ENCODE measurements at places on chromosomes 12 and 14. TPM values are rescaled to one million over a fixed set of nuclear protein-coding genes. Genes with fewer than 3 reads are reported as not detected.

GRCh38 chr12:78403681-78404080 lies 460.9 kb upstream of the SYT1 start:
- peak; percentile 72 for DNase-seq

DNA sequence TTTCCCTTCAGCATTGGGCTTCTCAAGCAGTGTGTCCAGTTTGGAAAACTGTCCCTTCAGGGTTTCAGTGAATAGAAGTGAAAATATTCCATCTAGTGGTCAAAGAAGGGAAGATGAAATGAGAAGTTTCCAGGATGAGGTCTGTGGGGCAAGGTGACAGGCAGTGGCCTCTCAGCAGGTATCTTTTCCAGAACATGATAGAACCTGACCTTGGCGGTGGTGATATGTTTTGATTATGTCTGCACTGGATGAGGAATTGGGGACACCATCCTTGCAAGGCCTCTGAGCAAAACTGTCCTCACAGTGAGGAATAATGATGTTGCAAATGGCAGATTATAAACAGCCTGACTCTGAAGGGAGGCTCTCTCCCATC lies 4.7 kb downstream of the GPX2 start:
- DNase-seq, result peak; percentile 16

DNA sequence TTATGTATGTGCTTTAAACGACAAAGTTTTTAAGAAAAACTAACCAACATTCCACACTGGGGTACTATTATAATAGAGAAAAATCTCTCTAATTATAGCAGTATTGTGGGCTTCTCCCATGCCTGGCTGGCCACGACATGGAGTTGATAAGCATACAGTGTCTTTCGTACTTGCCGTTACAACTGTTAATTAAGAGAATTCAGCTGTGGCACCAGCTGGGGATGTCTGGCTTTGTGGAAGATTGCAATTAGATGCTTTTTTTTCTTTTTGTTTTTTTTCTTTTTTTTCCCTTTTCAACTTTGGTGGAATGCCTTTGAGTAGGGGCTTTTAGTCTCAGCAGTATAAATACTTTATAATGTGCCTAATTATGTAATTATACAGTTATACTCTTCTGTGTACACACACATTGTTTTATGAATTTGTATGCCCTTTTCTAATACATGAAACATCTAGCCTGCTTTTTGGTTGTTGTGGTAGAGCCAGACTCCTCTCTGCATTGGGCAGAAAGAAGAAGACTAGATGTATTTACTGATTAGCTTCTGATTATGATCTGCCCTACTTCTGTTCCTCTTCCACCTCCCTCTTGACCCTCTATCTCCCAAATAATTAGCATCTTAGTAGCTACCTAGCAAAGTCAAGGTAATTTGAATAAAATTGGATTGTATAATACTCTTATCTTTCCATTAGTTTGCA lies 76.4 kb downstream of the SUSD6 start:
- no peak for DNase-seq

- DNase-seq, result peak; percentile 20
These were observed 69.3 kb downstream of the ETV6 start for GRCh38 chr12:11718768-11719253.

- no peak for DNase-seq
These were observed 232.9 kb upstream of the CRY1 start for GRCh38 chr12:107326237-107326636.

DNA sequence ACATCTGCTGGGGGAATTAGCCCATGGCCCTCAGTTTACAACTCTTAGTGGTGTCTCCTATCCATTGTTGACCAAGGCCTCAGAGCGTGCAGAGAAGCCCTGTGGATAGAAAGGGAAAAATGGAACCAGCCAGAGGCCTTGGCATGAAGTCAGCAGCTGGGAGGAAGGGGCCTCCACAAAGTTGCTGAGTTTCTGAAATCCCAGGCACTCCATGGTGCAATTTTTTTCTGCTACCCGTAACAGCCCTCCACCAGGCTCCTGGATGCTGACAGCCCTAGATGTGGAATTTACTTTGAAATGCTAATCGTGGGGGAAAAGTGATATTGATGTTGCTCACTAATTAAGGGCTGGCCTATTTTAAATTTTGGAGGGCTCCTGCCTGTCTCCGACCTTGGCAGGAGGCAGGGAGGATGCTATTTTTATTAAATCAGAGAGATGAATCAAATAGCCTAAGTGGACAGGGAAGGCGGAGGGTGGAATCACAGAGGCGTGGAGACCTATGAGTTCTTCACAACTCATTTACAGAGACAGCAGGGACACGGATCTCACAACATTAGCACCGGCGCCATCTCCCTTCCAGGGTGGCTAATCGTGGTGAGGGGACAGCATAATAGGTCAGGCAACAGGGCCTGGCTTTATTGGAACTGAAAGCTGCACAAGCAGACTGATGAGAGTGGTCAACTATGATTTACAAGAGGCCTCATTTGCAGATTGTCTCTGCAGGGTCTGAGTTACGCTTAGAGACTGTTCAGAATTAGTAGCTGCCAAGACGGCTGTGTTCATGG lies 99.8 kb upstream of the WSCD2 start:
- DNase-seq, result no peak

GRCh38 chr12:88247241-88247643 lies 105.1 kb downstream of the TMTC3 start:
- peak; percentile 79 for DNase-seq

DNA sequence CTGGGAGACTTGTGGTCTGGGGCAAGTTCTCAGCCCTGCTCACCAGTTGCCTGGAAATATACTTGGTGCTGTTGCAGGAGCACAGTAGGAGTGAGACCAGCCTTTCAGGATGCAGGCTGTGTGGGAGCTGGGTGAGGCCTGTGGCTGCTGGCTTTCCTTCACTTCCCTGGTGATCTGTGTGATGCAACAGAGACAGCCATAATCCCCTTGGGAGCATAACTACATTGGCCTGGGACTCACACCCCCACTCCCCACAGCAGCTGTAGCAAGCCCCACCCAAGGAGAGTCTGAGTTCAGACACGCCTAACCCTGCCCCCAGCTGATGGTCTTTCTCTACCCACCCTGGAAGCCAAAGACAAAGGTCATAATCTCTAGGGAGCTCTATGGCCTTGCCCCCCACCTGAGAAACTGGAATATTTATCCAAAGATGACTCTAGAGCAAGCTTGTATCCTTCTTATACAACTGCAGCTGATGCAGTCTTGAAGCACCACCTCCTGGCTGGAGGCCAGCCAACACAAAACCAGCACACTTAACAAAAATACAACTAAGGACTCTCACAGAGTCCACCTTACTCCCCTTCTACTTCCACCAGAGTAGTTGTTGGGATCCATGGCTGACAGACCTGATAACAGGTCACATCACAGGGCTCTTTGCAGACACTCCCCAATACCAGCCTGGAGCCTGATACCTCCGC lies 190.4 kb upstream of the CPNE8 start:
- DNase-seq, result peak; percentile 11

DNA sequence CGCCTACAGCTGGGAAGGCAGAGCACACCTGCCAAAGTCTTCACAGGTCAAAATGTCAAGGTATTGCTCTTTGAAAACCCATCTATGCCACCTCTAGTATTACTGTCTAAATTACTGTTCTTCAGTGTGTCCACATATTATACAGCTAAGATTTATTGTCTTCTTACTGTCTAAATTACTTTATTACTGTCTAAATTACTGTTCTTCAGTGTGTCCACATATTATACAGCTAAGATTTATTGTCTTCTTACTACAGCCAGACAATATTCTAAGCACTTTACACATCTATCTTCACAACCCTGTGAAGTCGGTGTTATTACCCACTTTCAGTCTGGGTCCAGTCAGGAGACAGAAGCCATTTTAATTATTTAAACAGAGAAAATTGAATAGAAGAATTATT lies 173.9 kb downstream of the MYRFL start:
- DNase-seq, result no peak

DNA sequence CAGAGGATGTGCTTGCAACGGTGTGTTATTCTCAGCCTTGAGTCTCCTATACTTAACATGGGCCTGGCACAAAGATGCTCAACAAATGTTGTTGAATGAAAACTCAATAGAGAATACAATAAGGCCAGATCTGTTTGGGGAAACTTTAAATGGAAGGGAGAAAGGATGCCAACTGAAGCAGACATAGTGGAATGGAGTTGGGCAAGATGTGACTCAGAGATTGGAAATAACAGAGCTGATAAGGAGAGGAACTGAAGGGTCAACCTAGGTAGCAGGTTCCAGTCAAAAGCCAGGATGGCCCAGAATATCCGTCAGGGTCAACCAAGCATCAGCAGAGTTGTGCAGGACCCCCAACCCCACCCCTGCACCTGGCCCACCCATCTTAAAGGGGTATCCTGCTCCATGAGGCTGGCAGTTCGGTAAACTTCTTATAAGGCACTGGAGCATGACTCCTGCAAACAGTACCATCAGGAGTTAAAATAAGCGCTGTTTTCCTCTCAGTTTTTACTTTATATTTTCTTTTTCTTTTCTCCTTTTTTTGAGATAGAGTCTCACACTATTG lies 1.1 kb upstream of the BCDIN3D start:
- DNase-seq, result no peak

The ADCY4 gene
- total RNA-seq, result not detected

The SERPINA12 gene
- total RNA-seq, result not detected

The POMT2 gene
- total RNA-seq, result 33.0 TPM

The RHOJ gene
- not detected for total RNA-seq

The PPP4R3A gene
- total RNA-seq, result 81.3 TPM

The DENND5B gene
- 18.6 TPM for total RNA-seq
